ENCODE measurements at places on chromosomes 2 and 18. TPM values are rescaled to one million over a fixed set of nuclear protein-coding genes. Genes with fewer than 3 reads are reported as not detected.

Gene TRIP12
- 222 TPM for total RNA-seq

GRCh38 chr2:121707920-121708361 lies 28.7 kb downstream of the NIFK start:
- no peak for DNase-seq

Gene TBR1
- total RNA-seq: 0.09 TPM

GRCh38 chr2:25125976-25126375 lies 42.4 kb downstream of the POMC start:
- DNase-seq: no peak

Gene PCGF1
- total RNA-seq: 30.0 TPM

Gene SLC4A5
- 3.0 TPM for total RNA-seq
